Esophagus squamous epithelium (tissue), 5 donors: ENCODE measurements at places on chromosomes 11 and 22.

DNA sequence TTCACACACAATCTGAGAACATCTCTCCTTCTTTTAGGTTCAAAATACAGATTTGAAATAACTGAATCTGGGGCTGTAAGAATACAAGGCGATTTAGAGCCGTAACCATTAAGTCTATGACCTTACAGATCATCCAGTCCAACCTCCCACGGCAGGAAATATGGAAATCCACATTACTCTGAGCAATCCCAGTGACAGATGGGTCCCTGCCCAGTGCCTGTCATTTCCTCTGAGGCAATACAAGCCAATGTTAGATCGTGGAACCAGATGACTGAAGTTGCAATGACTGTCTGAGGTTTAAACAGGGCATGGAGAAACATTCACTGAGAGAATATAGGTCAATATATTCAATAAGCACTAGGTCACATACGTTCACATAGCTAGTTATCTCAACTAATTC lies 77.4 kb upstream of the OR5AK2 start:
- DNase-seq = no peak

- no peak for DNase-seq
Observed at GRCh38 chr22:30777587-30777986, 82.9 kb downstream of the OSBP2 start.

- DNase-seq = no peak
Observed at GRCh38 chr11:107777110-107777509, 65.3 kb upstream of the SLN start.

DNA sequence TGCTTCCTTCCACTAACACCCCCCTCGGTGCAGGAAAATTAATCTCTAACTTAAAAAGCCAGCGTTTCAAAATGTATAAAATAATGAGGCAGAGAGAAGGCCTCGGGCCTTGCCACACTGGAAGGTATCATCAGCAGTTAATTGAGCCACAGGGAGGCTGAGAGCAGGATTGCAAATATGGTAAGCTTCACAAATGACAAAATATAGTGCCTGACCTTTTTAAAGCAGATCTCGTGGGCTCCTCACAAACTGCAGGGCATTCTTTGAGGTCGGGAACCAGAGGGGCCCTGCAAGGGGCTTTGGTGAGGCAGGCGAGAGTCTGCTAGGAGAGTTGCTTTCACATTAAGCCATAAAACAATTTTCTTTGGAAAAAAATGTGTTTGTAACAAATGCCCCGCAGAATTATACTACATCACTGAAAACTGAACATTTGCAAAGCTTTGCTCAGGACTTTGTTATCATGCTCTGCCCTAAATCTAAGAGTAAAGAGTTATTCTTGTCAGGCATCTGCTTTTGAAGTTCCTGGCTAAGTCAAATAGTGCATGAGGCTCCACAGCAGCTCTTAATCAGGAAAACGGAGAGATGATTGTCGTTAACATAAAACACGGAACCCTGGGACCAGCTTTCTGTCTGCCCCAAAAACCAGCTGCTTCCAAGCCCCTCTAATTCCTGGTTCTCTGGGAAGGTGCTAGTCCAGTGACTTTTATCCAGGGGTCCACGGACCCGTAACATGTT lies 61.4 kb upstream of the SYT13 start:
- no peak for DNase-seq

DNA sequence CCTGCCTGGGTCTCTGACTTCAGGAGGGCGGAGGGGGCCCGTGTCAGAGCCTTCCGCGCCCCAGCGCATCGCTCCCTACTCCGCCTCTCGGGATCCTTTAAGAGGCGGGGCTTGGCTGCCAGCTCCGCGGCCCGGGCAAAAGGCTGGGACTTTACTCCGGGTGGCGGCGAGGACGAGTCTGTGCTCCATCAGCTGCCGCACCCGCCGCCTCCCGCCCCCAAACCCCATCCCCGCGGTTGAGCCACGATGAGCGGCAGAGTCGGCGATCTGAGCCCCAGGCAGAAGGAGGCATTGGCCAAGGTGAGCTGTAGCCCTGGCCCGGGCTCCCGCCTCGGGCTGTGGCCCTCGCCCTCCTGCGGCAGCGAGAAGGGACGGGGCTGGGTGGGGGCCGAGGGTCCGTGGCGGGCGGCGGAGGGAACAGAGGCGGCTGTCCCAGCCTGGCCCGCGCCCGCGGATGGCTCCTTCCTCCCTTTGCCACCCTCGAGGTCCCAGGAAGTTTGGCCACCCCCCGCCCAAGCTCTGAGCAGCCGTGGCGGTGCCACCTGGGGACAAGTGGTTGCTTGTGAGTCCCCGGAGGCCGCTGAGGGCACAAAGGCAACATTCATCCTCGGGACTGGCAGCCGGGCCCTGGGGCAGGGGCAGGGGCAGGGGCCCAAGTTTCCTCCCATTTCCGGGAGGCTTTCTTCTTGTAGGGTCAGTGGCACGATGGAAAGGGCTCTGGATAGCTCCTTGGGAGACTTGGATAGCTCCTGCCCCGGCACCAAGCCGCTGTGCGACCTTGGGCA lies at the start of gene SEC14L2:
TSS of gene SEC14L2 (plus strand) at position 148 of the 785 bp plus-strand sequence. CDS start at position 247, 99 bp downstream.
- DNase-seq = no peak

- no peak for DNase-seq
Observed at GRCh38 chr22:27238935-27239510, 562.5 kb downstream of the MN1 start.

- no peak for DNase-seq
Observed at GRCh38 chr11:76166314-76166713, 40.0 kb downstream of the WNT11 start.

DNA sequence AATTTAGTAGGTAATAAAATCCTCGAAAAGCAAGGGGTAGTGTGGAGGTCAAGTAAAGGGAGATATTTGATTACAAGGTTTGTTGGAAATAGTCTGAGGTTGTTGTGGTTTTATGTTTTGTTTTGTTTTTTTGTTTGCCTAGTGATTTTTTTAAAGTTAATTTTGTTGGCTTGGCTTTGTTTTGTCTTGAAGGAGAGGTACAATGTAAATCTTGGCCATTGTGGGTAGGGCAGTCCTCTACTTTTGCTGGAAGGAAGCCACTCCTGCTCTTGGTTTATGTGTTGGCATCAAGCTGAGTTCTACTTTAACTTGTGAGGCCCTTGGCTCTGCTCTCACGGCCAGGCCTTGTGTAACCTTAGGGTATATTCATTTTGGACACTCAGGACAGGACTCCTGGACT lies 3.2 kb downstream of the AMOTL1 start:
- DNase-seq = no peak

GRCh38 chr11:114211444-114212121 lies 84.6 kb upstream of the NNMT start:
- no peak for DNase-seq

GRCh38 chr22:22943521-22944267 lies 56.1 kb downstream of the IGLL5 start:
- no peak for DNase-seq

DNA sequence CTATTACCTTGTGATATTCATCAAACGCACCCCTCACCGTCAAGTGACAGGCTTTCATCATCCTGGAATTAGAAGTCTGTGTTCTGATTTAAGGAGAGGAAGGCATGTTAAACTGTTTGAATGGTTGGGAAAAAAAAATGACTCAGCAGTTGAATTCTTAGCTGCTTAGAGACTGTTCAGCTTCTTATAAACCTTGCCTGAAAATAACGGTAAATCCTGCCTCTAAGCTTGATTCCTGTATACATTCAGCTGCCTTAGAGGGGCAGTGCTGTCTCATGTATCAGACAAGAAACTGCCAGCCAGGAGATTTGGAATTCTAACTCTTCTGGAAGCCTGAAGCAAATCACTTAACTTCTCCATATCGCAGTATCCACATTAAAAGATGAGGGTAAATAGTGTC lies 437.4 kb downstream of the JRKL start:
- no peak for DNase-seq

DNA sequence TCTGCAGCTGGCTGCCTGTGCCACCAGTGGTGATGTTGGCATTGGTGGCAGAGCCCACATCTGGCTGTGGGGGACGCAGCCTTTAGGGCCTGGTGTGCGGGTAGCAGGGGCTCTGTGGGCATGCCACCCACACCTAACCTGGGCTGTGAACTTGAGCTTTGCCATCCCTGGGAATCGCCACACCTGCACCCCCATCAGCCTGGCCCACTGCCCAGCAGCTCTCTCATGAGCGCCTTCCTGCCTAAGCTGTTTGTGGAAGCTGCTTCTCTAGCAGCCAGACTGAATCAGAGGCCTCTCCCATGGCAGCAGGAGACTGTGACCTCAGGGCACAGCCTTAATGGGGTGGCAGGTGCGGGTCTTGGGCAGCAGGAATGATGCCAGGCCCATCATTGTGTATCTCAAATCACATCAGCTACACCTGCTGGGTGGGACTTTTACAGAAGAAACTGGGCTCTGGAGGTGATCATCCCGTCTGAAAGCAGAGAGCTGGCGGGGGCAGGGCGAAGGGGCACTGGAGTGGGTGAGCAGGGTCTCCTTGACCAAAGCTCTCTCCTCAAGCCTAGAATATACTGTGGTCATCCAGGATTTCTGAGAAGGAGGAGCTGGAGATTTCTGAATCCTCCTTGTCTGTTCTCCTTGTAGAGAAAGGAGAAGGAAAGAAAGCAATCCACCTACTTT lies 17.8 kb upstream of the CARS1 start:
- no peak for DNase-seq

- no peak for DNase-seq
Observed at GRCh38 chr22:45262931-45263462, 21.8 kb upstream of the UPK3A start.

- no peak for DNase-seq
Observed at GRCh38 chr22:28989484-28989883, 72.1 kb downstream of the C22orf31 start.

DNA sequence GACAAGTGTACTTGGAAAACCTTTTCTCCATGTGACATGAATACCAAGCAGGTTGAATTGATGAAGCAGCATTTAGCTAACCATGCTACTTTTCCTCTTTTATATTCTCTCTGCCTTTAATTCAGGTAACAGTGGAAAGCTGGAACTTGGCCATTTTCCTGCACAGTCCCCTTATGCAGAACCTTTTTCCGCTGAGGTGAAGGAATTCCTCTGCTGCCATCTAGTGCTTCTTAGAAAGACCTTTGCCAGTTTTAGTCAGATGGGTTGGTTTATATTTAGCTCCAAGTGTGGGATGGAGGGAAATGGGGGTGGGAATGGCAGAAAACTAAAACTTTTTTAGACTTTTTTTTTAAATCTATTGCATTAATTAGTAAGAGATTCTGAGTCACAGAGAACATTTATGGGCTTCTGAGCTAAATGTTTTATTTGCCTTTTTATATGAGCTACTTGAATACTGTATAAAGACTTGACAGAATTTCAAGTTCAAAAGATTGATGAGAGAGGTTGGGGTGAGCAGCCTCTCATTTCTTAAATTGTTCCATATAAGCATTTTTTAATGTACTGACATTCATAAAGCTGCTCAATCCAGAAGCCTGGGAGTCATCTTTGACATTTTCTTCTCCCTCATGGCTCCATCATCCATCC lies 153.9 kb upstream of the ZC3H12C start:
- no peak for DNase-seq

GRCh38 chr11:62600367-62601121 lies 1.1 kb downstream of the MTA2 start:
- DNase-seq = no peak

GRCh38 chr11:107017104-107017432 lies 1.2 kb downstream of the GUCY1A2 start:
- no peak for DNase-seq

DNA sequence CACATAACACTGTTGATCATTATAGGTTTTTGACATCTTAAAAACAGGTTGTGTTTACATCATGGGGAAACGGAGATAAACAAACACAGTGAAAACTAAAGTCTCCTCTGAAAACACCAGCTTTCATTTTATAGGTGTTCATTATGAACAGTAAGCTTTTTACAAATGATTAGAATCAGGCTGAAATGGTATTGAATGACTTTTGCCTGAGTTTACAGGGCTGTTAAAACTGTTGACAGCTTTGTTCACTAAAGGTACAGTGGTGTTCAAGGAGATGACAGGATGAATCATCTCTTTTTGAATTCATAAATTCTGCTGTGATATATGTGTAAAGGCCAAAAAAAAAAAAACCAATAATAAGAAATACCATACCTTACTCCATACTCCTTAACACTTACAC lies 184.6 kb upstream of the CNTN5 start:
- no peak for DNase-seq

GRCh38 chr11:33273656-33274055 lies 16.5 kb downstream of the HIPK3 start:
- no peak for DNase-seq

- no peak for DNase-seq
Observed at GRCh38 chr11:41133023-41133422, 326.4 kb downstream of the LRRC4C start.

DNA sequence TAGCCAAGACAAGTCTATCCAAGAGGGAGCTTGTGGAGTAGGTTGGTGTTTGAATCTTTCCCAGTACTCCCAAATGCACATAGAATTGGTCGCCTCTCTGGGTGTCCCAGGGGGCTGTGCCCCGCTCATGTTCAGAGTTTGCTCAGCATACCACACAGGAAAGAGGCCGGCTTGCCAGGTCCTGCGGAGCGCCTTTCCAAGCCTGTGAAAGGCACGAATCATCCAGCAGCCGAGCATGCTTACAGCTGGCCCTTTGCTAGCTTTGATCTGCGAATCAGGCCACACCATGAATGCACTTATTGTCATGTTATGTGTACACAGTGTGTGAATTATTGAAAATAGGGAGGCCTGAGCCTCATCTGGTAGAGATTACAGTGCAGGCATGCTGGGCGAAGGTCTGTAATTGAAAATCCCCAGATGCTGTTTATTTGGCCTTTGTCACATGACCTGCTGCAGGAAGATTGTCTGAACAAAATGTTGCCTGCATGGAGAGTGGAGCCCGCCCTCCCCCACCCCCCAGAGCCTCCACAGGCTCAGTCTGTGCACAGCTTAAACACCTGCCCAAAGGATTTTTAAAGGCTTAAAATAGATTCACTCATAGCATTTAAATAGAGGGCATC lies 163.3 kb upstream of the RASSF10 start:
- no peak for DNase-seq

DNA sequence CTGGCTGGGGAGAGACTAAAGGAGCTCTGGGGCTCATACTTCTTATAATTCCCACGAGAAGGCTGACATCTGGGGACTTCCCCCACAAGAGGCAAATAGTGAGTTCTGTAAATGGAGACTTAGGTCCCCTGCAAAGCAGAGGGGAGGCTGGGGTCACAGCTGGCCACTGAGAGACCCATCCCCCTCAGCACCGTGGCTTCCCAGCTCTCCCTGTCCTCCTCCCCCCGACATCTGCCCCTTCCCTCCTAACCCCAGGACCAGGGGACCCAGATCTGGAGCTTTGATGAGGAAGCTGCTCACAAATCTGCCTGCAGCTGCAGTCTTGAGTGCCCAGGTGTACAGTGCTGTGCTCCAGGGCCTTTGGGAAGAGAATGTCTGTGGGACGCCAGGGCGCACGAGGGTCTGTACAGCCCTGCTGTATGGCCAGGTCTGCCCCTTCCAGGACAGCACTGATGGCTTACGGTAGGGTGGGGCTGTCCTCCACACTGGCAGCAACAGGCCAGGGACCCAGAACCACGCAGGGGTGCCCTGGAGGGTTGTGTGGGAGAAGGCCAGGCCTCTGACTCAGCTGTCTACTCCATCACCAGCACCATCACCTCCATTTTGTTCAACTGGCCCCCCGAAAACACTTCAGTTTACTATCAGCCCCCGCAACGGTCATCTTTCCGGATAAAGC lies 1.1 kb downstream of the RGL4 start:
- no peak for DNase-seq

GRCh38 chr22:24338726-24339451 lies 68.3 kb downstream of the SPECC1L start:
- no peak for DNase-seq

- no peak for DNase-seq
Observed at GRCh38 chr11:106152824-106153223, 75.4 kb downstream of the AASDHPPT start.

GRCh38 chr11:96279018-96279895 lies 63.7 kb downstream of the MAML2 start:
- no peak for DNase-seq

GRCh38 chr11:125111001-125111342 lies 454 bp downstream of the TMEM218 start:
- no peak for DNase-seq
